ENCODE measurements at places on chromosomes 12 and 14. TPM values are rescaled to one million over a fixed set of nuclear protein-coding genes. Genes with fewer than 3 reads are reported as not detected.
A peak's percentile ranks its signal among the peaks of the same experiment; 100 is the strongest.

Gene MYF5
- not detected for total RNA-seq

Gene GDF3
- total RNA-seq, result not detected

Gene CSAD
- 30.1 TPM for total RNA-seq

Gene SLC4A8
- 12.2 TPM for total RNA-seq

Gene RFLNA
- 1.6 TPM for total RNA-seq

Gene SOAT2
- 0.21 TPM for total RNA-seq

DNA sequence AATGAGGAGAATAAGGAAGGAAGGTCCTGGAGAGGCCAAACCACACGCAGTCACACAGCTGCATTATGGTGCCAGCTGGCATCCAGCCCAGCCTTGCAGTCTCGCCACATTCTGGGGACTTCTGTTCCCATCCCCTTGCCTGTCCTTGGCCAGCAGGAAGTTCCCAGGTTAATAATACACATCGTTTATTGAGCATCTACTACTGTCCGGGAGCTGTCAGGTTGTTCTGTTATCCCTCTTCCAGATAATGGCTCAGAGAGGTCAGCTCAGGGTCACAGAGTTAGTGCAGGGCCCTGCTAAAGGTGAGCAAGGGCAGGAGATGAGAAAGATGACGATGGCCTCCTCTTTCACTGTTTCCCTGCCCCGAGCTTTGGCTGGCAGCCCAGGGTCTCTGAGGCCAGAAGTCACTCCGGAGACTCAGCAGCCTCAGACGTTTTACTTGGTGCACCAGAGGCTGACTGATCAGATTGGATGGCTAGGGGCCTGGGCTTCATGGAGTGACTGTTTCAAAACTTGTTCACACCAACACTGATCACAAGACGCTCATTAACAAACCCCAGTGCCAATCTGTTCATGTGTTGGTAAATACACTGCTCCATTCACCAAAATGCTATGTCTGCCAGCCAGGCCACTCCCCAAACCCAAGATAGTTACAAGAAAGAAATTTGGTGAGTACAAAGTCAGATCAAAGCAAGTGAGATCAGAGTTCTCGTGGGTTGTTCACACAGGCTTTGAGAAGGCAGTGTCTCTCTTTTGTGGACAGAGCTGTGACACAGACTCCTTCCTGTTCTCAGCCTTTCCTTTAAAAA, 79.2 kb downstream of the B4GALNT3 start:
- no peak overlapping the region for H3K4me3 ChIP-seq
- H3K27me3 ChIP-seq, result no peaks in the 10 kb centered on the region
- peak overlapping the region; percentile 10 for H3K27ac ChIP-seq
- H3K36me3 ChIP-seq, result no peaks in the 10 kb centered on the region
- H3K4me1 ChIP-seq, result peaks cover 18% of the 10 kb centered on the region

DNA sequence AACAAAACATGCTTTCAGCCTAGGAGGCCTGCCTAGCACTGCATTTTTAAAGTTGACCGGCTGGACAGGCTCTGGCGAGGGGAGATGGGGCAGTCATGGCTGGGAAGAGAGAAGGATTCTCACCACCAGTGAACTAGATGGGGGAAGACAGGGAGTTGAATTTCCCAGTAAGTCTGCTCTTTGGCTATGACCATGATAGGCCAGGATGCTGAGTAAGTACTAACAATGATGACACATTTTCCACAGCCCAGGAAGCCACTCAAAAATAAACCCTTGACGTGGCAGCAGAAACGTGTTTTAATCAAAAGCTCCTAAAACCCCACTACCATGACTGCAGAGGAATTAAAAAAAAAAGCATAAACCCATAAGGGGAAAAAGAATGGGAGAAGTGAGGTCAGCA, 19.0 kb downstream of the KCTD10 start:
- H3K36me3 ChIP-seq, result peaks cover 46% of the 10 kb centered on the region
- peak overlapping the region; percentile 81 for H3K27ac ChIP-seq
- H3K27me3 ChIP-seq, result no peaks in the 10 kb centered on the region
- no peak for DNase-seq

DNA sequence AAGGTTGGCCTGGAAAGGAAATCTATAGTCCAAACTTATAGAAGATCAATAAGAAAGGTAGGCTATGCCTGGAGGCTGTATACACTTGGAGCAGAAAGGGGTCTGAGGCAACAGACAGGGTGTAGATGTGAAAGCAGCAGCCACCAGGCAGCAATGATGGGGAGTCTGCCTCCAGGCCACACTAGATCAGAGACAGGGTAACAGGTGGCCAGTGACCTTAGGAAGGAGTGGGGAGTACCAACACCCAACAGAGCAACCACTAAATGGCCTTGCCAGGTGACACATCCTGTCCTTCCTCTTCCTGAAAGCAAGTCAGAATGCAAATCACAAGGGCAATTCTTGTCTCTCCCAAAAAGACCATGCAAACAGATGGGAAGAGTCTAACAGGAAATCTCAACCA, 46.4 kb upstream of the NID2 start:
- H3K27me3 ChIP-seq, result no peaks in the 10 kb centered on the region
- no peaks in the 10 kb centered on the region for H3K4me1 ChIP-seq
- H3K27ac ChIP-seq, result no peak overlapping the region
- no peak for DNase-seq
- no peak overlapping the region for H3K4me3 ChIP-seq

- H3K4me3 ChIP-seq, result no peak overlapping the region
- H3K36me3 ChIP-seq, result no peaks in the 10 kb centered on the region
- DNase-seq, result peak; percentile 11
- H3K27me3 ChIP-seq, result no peaks in the 10 kb centered on the region
- peaks cover 40% of the 10 kb centered on the region for H3K4me1 ChIP-seq
Measured at GRCh38 chr14:60253649-60254048, 4.6 kb downstream of the PPM1A start.

DNA sequence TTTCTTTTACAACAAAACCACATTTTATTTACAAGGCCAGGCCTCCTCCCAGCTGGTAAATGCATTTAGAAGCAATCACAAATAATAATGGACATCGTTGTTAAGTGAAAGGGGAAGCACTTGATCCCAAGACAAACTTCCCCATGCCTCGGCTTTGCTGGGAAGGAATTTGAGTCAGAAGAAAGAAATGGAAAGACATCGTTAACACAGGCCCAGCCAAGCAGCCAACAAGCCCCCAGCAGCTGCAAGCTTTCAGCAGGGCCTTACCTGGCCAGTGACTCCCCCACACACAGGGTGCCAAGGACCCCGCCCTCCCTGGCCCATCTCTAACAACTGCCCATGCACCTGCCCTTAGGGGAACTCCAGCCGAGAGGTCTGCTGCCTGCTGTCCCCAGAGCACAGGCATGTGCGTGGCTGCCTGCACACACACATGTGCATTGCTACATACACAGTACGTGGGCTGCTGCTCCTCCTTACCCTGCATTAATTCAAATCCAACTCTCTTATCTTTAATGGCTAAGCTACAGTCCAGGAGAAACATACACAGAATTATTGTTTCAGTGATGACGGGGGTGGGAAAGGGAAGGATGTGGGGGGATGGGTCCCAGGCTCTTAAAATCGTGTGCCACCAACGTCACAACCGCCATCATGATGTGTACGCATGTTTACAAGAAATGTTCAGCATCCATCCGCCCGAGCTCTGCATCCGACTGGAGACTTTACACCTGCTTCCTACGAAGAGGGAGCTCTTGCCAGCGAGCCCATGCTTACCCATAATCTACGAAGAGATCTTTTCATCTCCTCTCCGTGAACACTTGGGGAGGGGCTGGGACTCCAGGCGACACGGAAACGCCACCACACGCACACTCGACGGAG, 9.8 kb downstream of the BCL11B start:
- H3K27me3 ChIP-seq, result peaks cover 4% of the 10 kb centered on the region
- H3K36me3 ChIP-seq, result no peaks in the 10 kb centered on the region
- no peak overlapping the region for H3K4me3 ChIP-seq

DNA sequence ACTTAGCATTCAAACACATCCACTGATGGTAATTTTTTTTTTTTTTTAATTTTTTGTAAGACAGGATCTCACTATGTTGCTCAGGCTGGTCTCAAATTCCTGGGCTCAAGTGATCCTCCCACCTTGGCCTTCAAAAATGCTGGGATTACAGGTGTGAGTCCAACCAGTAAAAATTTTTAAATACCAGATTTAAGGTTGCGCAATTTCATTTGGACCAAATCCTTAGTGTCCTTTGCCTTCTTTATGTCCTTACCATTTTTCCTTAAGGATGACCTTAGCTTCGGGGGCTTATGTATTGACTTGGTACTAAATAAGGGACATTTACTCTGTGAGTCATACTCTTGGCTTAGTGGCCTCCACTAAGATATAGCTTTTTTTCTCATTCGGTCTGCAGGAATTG, 4.1 kb upstream of the PLBD1 start:
- H3K36me3 ChIP-seq, result no peaks in the 10 kb centered on the region
- H3K4me3 ChIP-seq, result no peak overlapping the region
- no peaks in the 10 kb centered on the region for H3K27me3 ChIP-seq
- DNase-seq, result no peak
- no peaks in the 10 kb centered on the region for H3K4me1 ChIP-seq
- no peak overlapping the region for H3K27ac ChIP-seq

GRCh38 chr12:24688601-24689000, 260.3 kb downstream of the BCAT1 start:
- H3K4me1 ChIP-seq, result no peaks in the 10 kb centered on the region
- H3K36me3 ChIP-seq, result no peaks in the 10 kb centered on the region
- DNase-seq, result no peak

GRCh38 chr12:75483431-75483830, 2.9 kb downstream of the GLIPR1 start:
- no peaks in the 10 kb centered on the region for H3K4me1 ChIP-seq
- no peak for DNase-seq
- no peaks in the 10 kb centered on the region for H3K27me3 ChIP-seq
- H3K27ac ChIP-seq, result no peak overlapping the region
- H3K36me3 ChIP-seq, result no peaks in the 10 kb centered on the region
- H3K4me3 ChIP-seq, result no peak overlapping the region

- no peak overlapping the region for H3K27ac ChIP-seq
- no peaks in the 10 kb centered on the region for H3K4me1 ChIP-seq
- H3K27me3 ChIP-seq, result no peaks in the 10 kb centered on the region
- no peak overlapping the region for H3K4me3 ChIP-seq
- no peaks in the 10 kb centered on the region for H3K36me3 ChIP-seq
Measured at GRCh38 chr14:79967453-79967852, 243.9 kb downstream of the DIO2 start.

- no peak for DNase-seq
- H3K36me3 ChIP-seq, result no peaks in the 10 kb centered on the region
- H3K4me3 ChIP-seq, result no peak within 1 kb of the TSS
- H3K27me3 ChIP-seq, result no peaks in the 10 kb centered on the region
- no peak within 1 kb of the TSS for H3K27ac ChIP-seq
- no peaks in the 10 kb centered on the region for H3K4me1 ChIP-seq
Measured at GRCh38 chr14:91731986-91732385, at the start of gene CATSPERB. TSS of gene CATSPERB (minus strand) at chr14:91732086. CDS start at chr14:91729479, 2,607 bp downstream.

DNA sequence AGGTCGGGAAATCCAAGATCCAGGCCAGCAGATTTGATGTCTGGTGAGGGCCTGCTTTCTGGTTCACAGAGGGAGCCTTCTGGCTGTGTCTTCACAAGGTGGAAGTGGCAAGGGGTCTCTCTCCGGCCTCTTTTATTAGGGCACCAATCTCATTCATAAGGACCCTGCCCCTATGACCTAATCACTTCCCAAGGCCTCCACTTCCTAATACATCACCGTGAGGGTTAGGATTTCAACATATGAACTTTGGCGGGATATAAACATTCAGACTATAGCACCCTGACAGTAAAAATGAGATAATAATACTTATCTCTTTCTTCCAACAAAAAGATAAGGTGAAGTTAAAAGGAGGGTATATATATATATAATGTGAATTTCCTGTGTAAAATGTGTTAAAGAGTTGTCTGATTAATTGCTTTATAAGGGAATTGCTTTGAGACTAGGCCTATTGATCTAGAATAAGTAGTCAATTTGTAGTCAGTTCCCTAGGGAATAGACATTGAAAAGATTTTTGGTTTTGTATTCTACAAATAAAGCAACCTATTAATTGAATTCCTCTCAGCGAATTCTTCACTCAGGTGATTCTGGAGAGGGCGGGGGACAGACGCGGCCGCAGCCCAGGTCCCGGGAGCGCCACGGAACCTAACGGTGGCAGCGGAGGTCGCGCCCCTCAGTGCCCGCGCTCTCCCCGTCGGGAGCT, 516 bp upstream of the LGALS3 start:
- H3K27me3 ChIP-seq, result no peaks in the 10 kb centered on the region
- peak overlapping the region; percentile 70 for H3K4me3 ChIP-seq
- H3K27ac ChIP-seq, result peak overlapping the region; percentile 96
- no peaks in the 10 kb centered on the region for H3K36me3 ChIP-seq
- peaks cover 8% of the 10 kb centered on the region for H3K4me1 ChIP-seq
- no peak for DNase-seq

DNA sequence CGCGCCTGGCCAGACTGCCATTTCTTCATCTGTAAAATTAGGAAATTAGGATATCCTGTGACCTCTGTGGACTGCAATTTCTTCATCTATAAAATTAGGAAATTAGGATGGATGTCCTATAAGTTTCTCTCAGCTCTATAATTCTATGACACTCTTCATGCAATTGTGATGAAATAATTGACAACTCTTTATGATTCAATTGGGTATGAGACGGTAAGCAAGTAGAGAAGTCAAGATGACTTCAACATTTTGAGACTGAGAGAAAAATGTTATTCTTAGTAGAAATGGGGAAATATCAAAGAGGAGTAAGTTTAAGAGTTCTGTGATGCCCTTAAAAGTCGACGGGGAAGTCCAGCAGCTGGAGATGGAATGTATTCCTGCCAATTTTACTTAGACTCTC, 12.0 kb downstream of the KIAA0586 start:
- no peaks in the 10 kb centered on the region for H3K4me1 ChIP-seq
- H3K4me3 ChIP-seq, result no peak overlapping the region
- no peak for DNase-seq
- H3K36me3 ChIP-seq, result peaks cover 11% of the 10 kb centered on the region
- no peak overlapping the region for H3K27ac ChIP-seq
- H3K27me3 ChIP-seq, result no peaks in the 10 kb centered on the region

GRCh38 chr12:122961531-122962329, 4.5 kb downstream of the ABCB9 start:
- no peak for DNase-seq
- no peak overlapping the region for H3K4me3 ChIP-seq
- H3K36me3 ChIP-seq, result peaks cover 7% of the 10 kb centered on the region

GRCh38 chr12:124686370-124687173, 119.2 kb upstream of the NCOR2 start:
- H3K36me3 ChIP-seq, result no peaks in the 10 kb centered on the region
- H3K27me3 ChIP-seq, result no peaks in the 10 kb centered on the region
- no peak overlapping the region for H3K27ac ChIP-seq
- H3K4me3 ChIP-seq, result no peak overlapping the region
- DNase-seq, result no peak

- H3K36me3 ChIP-seq, result no peaks in the 10 kb centered on the region
- peaks cover 3% of the 10 kb centered on the region for H3K27me3 ChIP-seq
- peak; percentile 34 for DNase-seq
- H3K4me1 ChIP-seq, result peaks cover 7% of the 10 kb centered on the region
Measured at GRCh38 chr12:106282457-106283097, 20.0 kb upstream of the TCP11L2 start.
